ENCODE measurements at places on chromosomes 1 and 21.

DNA sequence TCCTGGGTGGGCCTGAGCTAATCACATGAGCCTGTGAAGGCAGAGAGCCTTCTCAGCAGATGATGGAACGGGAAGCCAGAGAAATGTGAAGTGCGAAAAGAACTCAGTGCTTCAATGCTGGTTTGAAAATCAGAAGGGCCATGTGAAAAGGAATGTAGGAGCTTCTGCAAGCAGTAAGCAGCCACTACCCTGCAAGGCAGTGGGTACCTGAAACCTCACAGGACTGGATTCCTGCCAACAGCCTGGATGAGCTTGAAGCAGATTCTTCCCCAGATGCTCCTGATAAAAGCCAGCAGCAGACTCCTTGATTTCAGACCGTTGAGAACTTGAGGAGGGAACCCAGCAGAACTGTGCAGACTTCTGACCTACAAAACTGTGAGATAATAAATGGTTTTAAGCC, 158.6 kb downstream of the SYT2 start:
- DNase-seq = no peak

GRCh38 chr1:44036409-44037139, 5.3 kb upstream of the SLC6A9 start:
- DNase-seq = peak; percentile 77

- no peak for DNase-seq
Observed at GRCh38 chr1:206693029-206693428, 8.3 kb downstream of the MAPKAPK2 start.

DNA sequence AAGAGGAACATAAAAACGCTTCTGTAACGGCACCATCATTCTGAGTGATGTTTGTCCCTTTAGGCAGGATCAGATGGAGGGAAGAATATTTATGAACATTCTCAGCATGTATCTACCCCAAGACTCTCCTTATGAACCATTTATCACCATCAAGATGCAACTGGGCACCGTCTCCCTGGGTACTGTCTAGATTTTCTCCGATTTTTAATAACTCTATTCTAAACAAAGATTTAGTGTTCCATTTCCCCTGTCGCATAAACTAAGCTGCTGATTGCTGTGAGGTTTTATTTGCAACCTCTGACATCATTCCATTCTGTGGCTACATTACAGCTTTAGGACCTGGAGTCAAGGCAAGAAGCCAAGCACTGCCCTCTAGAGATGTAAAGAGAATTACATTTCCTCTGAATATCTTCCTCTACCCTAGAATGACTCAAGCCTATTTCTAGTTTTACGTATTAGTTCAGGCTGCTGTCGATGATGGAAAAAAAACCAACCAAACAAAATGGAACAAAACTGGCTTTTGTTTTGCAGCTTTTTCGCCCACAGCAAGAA, 130.1 kb upstream of the MAP1LC3C start:
- DNase-seq = no peak

DNA sequence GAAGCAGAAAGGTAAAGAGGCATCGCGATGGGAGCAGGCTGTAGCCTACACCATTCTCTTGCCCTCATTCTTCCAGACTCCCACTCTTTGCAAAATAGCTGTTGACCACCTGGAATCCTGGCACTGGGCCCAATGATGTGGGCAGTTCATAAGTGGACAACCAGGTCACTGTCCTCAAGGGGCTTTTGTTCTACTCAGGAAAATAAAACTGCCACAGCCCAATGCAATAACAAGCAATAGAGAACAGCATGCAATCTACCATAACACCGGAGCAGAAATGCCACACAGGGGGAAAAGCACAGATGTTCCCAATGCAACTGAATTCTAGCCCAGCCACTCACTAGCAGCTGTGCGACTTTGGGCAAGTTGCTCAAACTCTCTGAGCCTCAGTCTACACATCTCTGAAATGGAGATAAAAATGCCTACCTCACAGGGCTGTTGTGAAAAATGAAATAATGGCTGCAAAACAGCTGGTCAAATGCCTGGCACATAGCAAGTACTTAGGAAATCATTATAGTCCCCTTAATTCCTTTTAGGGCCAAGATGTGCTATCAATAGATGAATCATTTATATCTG, 56.7 kb downstream of the NENF start:
- DNase-seq = no peak

- no peak for DNase-seq
Observed at GRCh38 chr1:40383488-40384412, 10.2 kb downstream of the SMAP2 start.

DNA sequence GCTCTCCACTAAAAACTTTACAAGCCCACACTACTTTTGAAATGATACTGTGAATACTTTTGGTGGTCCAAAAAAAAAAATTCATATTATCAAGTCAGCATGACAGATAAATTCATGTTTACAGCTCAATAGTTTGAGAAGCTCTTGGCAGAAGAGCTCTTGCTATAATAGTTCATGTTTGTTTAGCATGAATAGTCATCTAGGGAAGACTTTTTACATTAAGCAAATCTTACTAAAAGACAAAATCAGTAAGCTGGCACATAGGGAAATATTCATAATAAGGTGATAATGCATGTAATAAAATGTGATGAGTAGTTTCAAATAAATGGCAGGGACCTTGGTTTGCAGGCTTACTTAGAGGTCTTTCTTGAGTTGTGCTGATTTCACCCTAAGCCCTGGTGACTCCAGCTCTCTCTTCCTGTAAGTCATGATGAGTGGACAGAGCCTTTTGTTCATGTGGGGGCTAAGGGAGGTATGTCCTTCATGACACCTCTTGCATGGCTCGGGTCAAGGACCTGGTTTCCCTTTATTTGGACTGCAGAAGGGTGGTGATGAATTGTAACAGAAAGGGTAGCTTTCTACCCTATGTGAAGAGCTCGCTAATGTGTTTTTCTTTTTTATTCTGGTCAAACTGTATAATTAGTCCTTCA, 166.7 kb downstream of the GABPA start:
- DNase-seq = no peak

DNA sequence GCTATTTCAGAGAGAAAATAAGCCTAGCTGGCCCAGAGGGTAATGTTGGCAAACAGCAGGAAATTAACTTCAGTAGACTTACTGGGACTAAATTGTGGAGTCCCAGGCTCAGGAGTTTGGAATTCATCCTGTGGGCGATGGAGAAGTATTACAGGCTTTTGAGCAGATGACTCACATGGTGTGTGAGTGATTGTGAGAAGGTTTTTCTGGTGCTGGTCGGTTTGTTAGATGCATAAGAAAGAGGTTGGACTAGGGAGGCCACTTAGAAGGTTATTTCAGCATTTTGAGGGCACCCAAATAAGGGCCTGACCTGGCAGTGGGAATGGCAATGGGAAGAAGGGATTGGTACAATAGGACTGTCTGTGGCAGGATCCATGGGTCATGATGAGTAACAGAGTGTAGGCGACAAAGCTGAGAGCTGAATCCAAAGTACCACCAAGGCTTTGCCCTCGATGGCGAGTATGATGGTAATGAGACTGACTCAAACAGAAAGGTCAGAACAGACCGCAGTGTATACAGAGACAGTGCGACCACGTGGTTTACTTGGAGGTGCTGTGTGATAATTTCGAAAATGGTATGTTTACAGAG, 69.2 kb upstream of the KIF26B start:
- no peak for DNase-seq

DNA sequence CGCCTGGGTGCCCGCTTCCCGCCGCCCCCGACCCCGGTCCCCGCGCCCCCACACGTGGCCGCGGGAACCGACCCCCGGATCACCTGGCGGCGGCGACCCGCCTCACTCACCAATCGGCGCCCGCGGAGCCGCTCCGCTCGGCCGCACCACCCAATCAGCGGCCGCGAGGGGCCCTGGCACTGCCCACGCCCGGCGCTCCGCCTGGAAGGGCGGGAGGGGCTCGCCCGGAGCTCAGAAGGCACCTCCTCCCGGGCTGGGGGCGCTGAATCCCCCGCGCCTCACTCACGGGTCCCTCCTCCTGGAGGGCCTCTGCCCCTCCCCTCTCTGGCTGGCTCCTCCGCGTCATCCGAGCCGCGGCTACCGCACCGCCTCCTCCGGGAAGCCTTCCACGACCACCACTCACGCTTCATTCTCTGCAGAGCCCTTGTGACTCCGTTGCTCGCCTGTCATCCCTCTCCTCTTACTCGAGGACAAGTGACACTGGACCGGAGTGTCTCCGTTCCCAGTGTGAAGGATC, 374 bp downstream of the SH2D5 start:
- DNase-seq = peak; percentile 59

- DNase-seq = no peak
Observed at GRCh38 chr1:173048621-173049321, 2.0 kb downstream of the TNFSF18 start.

- no peak for DNase-seq
Observed at GRCh38 chr1:185062710-185063370, 17.5 kb downstream of the RNF2 start.

GRCh38 chr1:27527890-27528817, 38.2 kb upstream of the WASF2 start:
- DNase-seq = peak; percentile 41

- DNase-seq = no peak
Observed at GRCh38 chr1:232594768-232595698, 34.9 kb downstream of the SIPA1L2 start.

GRCh38 chr1:214966346-214966745, 116.2 kb upstream of the KCNK2 start:
- DNase-seq = no peak

DNA sequence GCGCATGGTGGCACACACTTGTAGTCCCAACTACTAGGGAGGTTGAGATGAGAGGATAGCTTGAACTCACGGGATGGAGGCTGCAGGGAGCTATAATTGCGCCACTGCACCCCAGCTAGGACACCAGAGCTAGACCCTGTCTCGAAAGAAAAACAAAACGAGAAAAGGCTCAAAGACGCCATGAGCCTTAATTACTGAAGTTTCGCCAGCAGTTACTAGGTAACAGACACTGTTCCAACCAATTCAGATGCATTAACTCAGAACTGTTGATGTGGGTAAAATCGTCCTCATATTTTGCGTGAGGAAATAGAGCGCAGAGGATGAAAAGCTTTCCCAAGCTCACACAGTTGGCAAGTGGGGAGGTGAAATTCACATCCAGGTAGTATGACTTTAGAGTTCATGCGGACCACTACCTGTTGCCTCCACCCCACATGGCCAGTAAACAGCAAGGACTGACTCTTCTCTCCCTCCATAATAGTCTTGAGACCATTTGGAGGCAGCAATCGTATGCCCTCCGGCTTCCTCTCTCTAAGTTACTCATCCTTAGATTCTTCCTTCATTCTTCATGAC, 40.1 kb downstream of the INAVA start:
- no peak for DNase-seq

DNA sequence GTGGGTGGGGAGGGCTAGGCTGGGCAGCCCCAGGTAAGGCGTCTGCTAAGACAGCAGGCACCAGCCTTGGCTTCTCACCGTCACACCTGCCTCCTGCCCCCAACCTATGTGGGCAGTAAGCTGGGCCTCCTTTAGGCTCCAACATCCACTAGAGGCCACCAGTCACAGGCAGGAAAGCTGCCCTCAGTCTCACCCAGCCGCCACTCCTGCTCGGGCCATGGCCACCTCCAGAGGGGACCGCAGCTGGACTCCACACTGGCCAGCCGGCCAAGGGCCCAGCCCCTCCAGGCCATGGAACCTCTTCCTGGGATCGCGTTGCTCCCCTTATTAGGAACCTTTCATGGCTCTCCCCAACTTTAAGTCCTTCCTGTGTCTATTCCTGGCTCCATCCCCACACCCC, 74.5 kb downstream of the MRPL37 start:
- DNase-seq = no peak

- DNase-seq = no peak
Observed at GRCh38 chr1:28282426-28283407, 23.4 kb downstream of the SESN2 start.

GRCh38 chr1:109617291-109617801, 2.1 kb downstream of the GNAT2 start:
- DNase-seq = peak; percentile 31

DNA sequence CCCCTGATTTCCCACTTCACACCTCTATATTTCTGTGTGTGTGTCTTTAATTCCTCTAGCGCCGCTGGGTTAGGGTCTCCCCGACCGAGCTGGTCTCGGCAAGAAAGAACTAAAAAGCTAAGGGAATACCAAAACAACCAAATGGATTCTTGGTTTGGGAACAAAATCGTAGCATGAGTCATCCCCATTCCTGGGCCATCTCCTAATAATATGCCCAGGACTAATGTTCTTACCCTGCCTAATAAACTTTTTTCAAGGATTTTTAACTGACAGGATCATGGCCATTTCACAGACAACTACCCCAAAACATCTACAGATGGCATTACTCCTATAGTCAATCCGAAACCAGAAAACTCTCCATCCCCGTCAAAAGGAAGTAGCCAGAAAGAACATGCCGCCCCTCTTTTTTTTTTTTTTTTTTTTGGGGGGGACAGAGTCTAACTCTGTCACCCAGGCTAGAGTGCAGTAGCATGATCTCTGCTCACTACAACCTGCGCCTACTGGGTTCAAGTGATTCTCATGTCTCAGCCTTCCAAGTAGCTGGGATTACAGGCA, 4.1 kb upstream of the HPDL start:
- DNase-seq = no peak

- no peak for DNase-seq
Observed at GRCh38 chr21:17903029-17903806, 84.1 kb upstream of the C21orf91 start.

- no peak for DNase-seq
Observed at GRCh38 chr1:224733027-224733911, 117.2 kb downstream of the CNIH3 start.

- no peak for DNase-seq
Observed at GRCh38 chr1:178533121-178533946, 20.4 kb downstream of the TEX35 start.

DNA sequence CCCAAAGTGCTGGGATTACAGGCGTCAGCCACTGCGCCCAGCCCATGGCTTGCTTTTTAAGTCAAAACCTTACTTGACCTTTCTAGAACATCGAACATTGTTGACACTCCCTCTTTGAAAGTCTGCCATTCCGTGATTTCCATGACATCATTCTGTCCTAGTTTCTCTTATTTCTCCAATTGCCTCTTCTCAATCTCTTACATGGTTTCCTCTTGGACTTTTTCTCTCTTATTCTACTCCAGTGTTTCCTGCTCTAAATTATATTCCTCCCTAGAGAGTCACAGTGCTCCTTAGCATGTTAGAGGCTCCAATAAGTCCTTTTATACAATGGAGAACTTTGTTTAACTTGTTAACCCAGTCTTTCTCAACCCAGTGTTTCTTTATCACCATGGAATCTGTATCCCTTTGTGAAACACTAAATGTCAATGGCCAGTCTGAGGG, 25.5 kb downstream of the JAM2 start:
- no peak for DNase-seq

All from stimulated activated CD4-positive, alpha-beta T cell treated with anti-CD3 and anti-CD28 coated beads, Interleukin-4, amount 100 ng/mL, for 24 hours (primary cell).